ENCODE measurements at places on chromosomes 6 and 20.

GRCh38 chr6:121055572-121056163 lies 278.6 kb downstream of the TBC1D32 start:
- DNase-seq = no peak

- DNase-seq = no peak
These were observed 144.4 kb downstream of the AIG1 start for GRCh38 chr6:143205131-143205535.

- no peak for DNase-seq
These were observed 92.9 kb downstream of the ANKRD60 start for GRCh38 chr20:58135441-58136148.

- DNase-seq = no peak
These were observed 2.0 kb downstream of the ADGRB3 start for GRCh38 chr6:68637071-68637470.

- no peak for DNase-seq
These were observed 12.2 kb upstream of the NCOA3 start for GRCh38 chr20:47489448-47489872.

DNA sequence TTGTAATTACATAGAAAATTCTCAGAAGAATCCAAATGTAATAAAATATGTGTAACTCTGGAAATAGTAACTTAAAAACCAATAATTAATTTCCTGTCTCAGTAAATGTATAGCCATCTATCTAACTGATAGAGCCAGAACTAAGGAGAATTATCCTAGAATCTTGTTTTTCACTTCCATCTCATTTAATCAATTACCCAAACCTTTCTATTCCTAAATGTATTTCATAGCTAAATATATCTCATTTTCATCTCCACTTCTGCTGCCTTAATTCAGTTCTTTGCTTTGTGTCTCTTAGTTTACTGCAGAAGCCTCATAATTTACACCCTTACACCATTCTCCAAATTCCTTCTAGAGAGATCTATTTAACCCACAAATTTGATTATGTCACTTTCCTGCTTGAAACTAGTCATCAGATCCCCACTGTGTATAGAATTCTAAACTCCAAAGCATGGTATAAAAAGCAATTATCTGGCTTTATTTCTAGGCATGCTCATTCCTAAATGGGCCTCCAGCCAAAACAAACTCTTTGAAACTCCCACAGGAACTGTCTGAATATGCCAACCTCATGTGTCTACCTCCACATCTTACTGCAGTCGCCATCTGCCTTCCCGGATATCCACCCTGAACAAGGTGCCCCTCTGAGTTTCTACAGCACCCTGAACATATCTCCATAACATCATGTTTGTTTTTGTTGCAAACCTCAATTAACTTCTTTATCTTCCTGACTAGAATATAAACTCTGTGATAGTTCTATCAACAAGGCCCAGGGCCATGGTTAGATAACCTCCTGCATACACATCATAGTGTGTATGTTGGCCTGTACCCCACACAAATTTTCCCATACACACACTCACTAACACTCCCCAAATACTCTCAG lies 70.5 kb upstream of the ADTRP start:
- DNase-seq = no peak

DNA sequence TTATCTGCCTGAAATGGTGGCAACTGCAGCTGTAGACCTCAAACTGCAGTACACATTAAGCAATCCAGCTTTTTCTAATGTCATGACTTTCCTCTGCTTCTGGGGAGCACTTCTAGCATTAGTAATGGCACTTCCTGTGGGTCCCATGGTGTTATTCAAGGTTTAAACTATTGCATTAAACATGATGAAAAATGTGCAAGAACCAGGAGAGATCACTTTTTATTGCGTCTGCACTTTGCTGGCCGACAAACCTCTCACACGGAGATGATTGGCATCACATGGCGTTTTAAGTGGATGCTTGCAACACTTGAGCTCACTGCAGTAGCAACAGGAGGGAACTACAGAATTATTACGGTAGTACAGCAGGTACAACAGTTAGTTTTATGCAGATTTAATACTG lies 148.4 kb downstream of the HIVEP2 start:
- DNase-seq = peak; percentile 33

DNA sequence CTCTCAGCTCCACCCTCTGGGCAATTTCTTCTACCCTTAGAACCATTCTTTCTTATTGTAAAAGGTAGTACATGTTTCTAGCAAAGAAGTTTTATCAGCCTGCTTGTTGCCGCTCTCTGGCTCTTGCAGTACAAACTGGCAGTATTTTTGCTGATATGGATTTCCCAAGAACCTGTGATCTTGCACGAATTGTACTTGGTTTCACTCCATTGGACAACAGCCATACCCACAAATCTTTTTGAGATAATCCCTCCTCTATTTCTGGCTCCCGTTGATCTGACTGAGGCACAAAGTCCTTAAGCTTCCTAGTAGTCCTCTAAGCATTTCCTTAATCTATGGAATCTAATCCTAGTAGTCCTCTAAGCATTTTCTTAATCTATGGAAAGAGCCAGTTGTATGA lies 487.0 kb upstream of the PTCHD4 start:
- no peak for DNase-seq

DNA sequence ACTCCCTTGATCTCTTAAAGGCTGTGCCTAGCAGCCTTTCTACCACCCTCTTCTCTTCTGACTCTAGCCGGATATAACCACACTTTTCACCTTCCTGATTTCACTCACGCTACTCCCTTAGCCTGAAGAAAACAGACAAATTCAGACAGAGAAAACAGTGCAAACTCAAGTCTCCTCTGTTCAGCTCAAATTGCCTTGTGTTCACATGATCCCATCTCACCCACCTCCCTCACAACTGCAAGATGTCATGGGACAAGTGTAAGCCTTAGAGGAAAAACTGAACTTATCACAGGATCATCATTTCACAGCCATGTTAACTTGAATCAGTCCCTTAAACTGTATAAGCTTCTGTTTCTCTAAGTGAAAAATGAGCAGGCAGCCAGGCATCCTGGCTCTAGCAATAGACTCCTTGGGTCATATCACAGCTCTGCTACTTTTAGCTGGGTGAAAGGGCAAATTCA lies 66.5 kb upstream of the TENT5A start:
- DNase-seq = no peak

GRCh38 chr20:32208499-32209154 lies 947 bp downstream of the POFUT1 start:
- DNase-seq = no peak

DNA sequence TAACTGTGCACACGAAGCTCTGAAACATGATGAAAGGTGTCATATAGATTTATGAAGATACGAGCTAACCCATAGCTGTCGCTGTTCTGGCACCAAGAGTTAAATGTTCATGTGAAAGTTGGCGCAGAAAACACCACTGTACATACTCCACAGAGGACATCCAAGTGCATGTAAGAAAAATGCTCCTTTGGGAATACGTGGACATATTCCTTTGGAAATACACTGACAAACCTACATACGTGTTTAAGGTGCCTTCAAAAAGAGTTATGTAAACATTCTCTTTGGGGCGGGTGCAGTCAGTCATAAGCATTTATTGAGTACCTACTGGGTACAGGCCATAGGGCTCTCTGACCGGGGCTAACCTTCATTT lies 723 bp upstream of the ARID1B start:
- peak; percentile 51 for DNase-seq

DNA sequence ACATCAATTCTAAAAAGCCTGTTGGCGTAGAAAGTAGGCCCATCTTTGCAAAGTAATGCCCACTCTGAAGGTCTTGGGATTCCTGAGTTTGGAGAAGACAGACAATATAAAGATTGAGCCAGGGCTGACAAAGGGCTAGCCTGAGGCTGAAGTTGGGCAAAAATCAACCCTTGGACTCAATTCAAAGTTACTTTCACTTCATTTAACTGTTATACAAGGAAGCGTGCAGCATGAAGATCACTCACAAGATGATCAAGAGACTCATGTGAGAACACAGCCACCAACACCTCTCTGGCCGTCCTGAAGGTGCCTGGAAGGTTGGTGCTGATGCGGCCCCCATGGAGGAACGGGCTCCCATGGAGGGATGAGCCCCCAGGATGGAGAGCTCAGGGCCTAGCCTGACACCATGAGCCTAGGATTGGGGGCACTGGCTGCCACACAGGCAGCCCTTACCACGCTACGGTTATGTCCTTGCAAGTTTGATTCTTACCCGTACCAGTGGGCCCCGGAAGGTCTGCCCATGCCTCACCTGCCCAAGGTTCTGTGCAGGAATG lies 26.6 kb downstream of the FOXC1 start:
- no peak for DNase-seq

DNA sequence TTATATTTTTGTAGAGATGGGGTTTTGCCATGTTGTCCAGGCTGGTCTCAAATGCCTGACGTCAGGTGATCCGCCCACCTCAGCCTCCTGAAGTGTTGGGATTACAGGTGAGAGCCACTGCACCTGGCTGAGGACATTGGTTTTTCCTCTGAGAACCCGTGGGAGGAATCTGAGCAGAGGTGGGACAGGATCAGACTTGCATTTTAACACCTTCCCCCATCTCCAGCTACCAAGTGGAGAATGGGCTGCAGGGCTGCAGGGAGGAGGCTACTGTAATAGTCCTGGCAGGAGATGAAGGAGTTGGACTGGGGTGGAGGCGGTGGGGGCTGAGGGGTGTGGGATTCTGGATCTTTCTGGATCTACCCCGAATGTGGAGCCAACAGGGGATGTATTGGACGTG lies 24.5 kb downstream of the FAM110A start:
- DNase-seq = no peak

DNA sequence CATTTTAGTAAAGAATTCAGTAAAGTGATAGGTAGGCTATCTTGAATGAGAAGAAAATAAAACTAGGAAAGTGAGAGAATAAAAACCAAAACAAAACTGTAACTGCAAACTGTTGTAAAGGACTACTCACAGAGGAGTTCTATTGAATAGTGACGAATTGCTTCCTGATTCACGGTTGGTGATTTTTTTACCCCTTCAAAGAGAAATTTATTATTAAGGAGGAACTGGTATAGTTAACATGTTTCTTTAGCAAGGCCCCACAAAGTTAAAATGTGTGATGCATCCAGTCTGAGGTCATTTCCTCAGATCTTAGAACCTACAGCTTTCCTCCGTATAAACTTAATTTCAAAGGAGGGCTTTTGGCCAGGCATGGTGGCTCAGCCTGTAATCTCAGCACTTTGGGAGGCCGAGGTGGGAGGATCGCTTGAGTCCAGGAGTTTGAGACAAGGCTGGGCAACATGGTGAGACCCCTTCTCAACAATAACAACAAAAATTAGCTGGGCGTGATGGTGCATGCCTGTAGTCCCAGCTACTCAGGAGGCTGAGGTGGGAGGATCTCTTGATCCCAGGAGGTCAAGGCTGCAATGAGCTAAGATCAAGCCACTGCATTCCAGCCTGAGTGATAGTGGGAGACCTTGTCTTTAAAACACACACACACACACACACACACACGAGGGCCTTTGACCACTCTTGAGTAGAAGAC lies 8.3 kb downstream of the PRDM1 start:
- DNase-seq = no peak

- no peak for DNase-seq
These were observed 65.0 kb upstream of the MOCS1 start for GRCh38 chr6:39999006-39999867.

- no peak for DNase-seq
These were observed 215.2 kb downstream of the GRIK2 start for GRCh38 chr6:101608703-101609102.

DNA sequence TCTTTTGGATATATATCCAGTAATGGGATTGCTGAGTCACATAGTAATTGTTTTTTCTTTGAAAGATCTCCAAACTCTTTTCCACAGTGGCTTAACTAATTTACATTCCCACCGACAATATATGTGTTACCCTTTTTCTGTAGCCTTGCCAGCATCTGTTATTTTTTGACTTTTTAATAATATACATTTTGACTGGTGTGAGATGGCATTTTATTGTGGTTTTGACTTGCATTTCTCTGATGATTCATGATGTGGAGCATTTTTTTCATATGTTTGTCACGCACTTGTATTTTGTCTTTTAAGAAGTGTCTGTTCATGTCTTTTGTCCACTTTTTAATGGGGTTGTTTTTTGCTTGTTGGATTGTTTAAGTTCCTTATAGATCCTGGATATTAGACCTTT lies 58.9 kb upstream of the OPRM1 start:
- no peak for DNase-seq

DNA sequence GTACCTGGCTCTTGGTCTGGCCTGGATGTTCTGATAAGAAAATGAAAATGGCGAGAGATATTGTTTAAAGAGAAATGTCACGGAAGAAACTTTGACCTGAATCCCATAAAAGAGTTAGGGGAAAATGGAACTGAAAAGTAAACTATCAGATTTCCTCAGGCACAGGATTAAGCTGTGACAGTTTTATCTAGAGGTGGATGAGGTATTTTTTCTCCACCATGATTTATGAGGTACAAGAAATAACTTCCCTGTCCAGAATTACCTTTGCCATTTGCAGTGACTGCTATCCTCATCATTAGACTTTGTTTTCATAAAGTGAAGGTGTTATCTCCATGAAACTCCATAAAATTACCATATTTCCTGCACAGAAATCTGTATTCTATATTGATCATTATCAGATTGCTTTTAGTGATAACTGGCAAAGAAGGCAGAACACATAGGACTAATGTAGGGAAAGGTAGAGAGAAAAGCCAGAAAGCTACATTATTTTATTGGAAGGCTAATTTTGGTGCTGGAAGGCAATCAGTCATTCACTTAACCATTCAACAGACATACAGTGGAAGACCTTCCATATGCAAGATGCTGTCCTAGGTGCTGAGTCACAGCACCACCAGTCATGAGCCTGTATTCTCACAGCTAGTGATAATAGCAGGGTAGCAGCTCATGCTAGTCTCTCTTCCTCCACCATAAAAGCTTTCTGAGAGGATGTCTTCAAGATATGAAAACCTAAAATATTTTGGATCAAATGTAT lies 427.3 kb upstream of the CITED2 start:
- DNase-seq = no peak

GRCh38 chr6:120622127-120622631 lies 712.1 kb downstream of the TBC1D32 start:
- no peak for DNase-seq

GRCh38 chr6:44781912-44782597 lies 394.5 kb downstream of the CDC5L start:
- DNase-seq = no peak

- no peak for DNase-seq
These were observed 55.4 kb downstream of the NFATC2 start for GRCh38 chr20:51487076-51487475.

GRCh38 chr6:37714836-37715420 lies 17.2 kb upstream of the MDGA1 start:
- DNase-seq = no peak

DNA sequence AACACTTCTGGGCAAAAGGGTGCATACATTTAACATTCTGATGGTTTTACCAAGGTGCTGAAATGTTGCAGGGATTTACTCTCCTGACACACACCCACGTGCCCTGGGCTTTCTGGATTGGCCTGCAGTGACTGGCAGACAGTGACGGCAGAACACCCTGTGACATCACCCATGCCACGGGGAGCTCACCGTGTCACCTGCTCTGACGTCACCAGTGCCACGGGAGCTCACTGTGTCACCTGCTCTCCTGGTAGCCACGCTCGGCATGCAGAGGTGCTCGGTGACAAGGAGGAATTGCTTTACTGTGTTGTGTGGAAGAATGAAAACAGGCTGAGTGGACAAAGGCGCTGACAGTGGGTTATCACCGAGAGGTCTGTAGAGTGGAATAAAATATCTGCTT lies 99.3 kb downstream of the RAMACL start:
- DNase-seq = no peak
